Progenitor cell of endocrine pancreas (in vitro differentiated cells): ENCODE measurements at places on chromosomes 4 and X.

GRCh38 chrX:19515615-19516105 lies 352 bp upstream of the MAP3K15 start:
- peaks cover 8% of the 10 kb centered on the region for H3K4me1 ChIP-seq
- no peak for DNase-seq
- H3K4me3 ChIP-seq, result peak overlapping the region; percentile 52
- no peak overlapping the region for H3K27ac ChIP-seq
- peaks cover 19% of the 10 kb centered on the region for H3K27me3 ChIP-seq

DNA sequence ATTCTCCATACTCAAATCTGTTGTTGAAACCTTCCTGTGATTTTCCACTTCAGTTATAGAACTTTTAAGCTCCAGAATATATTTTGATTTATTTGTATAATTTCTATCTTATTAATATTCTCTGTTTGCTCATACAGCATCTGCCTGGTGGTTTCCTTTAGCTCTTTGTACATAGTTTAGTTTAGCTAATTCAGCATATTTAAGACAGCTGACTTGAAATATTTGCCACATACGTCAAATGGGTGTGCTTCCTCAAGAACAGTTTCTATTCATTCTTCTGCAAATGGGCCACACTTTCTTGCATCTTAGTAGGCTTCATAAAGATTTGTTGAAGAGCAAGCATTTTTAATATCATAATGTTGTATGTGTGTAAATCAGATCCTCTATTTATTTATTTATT lies 101.8 kb downstream of the MAGEC1 start:
- H3K4me1 ChIP-seq, result no peaks in the 10 kb centered on the region
- H3K27ac ChIP-seq, result no peak overlapping the region
- no peaks in the 10 kb centered on the region for H3K27me3 ChIP-seq
- H3K36me3 ChIP-seq, result no peaks in the 10 kb centered on the region
- no peak for DNase-seq
- H3K4me3 ChIP-seq, result no peak overlapping the region

GRCh38 chr4:69044247-69044646 lies 52.0 kb upstream of the UGT2B7 start:
- H3K27me3 ChIP-seq, result no peaks in the 10 kb centered on the region
- DNase-seq, result no peak
- no peak overlapping the region for H3K27ac ChIP-seq
- H3K36me3 ChIP-seq, result peaks cover 7% of the 10 kb centered on the region
- H3K4me3 ChIP-seq, result no peak overlapping the region

DNA sequence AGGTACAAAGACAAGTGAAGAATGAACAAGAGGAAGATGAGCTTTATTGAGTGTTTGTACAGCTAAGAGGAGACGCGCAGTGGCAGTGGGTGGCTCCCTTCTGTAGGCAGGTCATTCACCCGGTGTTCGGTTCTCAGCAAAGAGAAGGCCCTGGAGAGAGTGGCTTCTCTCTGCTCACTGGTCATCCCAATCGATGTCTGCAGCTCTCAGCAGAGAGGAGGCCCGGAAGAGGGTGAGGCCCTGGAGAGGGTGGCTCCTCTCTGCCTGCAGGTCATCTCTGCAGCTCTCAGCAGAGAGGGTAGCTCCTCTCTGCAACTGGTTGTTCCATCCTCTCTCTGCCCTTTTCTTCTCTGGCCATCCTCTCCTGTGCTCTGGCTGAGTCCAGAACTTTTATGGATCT lies 126.5 kb downstream of the UGT8 start:
- no peaks in the 10 kb centered on the region for H3K36me3 ChIP-seq
- H3K4me1 ChIP-seq, result peaks cover 8% of the 10 kb centered on the region
- no peak for DNase-seq
- no peak overlapping the region for H3K4me3 ChIP-seq
- no peaks in the 10 kb centered on the region for H3K27me3 ChIP-seq

DNA sequence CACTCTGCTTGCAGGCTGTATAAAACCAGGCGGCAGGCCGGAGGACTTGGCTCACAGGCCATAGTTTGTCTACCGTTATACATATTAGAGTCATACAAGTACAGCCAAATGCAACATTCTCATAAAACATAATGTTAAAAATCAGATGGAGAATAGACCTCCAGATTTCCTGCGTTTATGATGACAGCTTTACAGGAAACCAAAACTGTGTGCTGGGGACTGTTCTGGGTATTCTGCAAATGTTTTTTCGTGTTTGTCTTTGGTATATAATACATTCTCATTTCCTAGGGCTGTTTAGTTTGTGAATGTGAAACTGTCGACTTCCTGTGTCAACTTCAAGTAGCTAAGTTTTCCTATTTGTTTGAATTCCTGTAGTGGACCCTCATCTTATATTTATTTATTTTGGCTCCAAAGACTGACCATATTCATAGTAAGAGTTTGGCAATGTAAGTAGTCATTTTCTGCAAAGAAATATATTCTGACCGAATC lies 79.5 kb upstream of the FAM9C start:
- H3K4me1 ChIP-seq, result peaks cover 13% of the 10 kb centered on the region
- no peak for DNase-seq
- no peak overlapping the region for H3K4me3 ChIP-seq
- H3K27ac ChIP-seq, result no peak overlapping the region

GRCh38 chr4:159382856-159383561 lies 280.1 kb downstream of the RAPGEF2 start:
- H3K4me3 ChIP-seq, result no peak overlapping the region
- no peak overlapping the region for H3K27ac ChIP-seq
- H3K27me3 ChIP-seq, result no peaks in the 10 kb centered on the region

DNA sequence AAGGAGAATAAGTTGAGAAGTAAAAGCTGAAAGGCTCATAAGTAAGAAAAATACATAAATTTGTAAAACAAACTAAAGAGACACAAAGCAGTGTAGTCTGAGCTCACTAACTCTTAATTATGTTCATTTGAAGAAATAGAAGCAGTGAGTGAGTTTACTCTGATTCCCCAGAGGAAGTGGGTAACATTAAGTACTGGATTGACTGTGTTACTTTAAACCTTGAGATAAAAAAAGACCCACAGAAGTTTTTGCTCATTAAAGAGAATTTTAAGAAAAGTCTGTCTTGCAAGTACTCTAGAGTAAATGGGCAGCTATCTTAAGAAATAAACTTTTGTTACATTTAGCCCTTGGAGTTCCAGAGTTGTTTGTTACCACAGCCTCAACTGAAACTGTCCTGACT lies 2466.9 kb downstream of the PCDH7 start:
- H3K4me3 ChIP-seq, result no peak overlapping the region
- no peak for DNase-seq
- H3K27me3 ChIP-seq, result no peaks in the 10 kb centered on the region
- H3K4me1 ChIP-seq, result peaks cover 11% of the 10 kb centered on the region

- no peak overlapping the region for H3K27ac ChIP-seq
- peaks cover 2% of the 10 kb centered on the region for H3K36me3 ChIP-seq
- no peak for DNase-seq
- H3K4me3 ChIP-seq, result no peak overlapping the region
These were observed 585.0 kb downstream of the STPG2 start for GRCh38 chr4:97558204-97558778.

DNA sequence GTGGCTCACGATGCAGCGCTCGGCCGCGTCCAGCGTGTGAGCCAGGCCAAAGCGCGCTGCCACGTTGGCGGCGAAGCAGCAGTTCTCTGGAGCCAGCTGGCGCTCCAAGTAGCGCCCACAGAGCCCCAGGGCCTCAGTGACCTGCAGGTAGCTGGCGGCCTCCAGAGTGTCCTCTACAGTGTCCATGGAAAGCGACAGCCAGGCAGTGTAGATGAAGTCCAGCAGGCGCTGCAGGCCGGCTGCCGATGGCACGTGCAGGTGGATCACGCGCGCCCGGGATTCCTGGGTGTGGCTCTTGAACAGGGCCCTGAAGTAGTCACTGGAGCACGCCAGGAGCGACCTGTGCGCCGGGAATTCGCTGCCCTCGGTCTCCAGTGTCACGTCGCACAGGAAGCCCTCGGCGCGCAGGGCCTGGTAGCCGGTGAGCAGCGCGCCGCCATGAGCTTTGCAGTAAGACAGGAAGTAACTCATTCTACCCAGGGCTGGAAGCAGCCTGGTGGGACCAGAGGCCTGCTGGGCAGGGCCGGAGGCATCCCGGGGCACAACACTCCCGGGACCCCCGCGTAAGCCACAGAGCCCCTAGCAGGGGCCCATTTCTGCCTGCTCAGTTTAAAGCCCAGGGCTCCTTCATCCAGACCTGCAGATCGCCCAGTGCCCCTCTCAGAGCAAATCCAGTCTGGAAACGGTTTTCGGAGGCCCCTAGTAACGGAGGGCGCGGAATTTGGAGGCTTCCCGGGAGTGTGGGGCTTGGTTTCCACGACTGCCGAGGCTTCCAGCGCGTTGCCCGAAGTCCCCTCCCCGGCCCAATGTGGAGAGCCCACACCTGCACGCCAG lies 595 bp downstream of the KLHL34 start:
- H3K4me1 ChIP-seq, result no peaks in the 10 kb centered on the region
- no peak for DNase-seq
- H3K36me3 ChIP-seq, result peaks cover 14% of the 10 kb centered on the region
- no peaks in the 10 kb centered on the region for H3K27me3 ChIP-seq
- H3K4me3 ChIP-seq, result no peak overlapping the region

DNA sequence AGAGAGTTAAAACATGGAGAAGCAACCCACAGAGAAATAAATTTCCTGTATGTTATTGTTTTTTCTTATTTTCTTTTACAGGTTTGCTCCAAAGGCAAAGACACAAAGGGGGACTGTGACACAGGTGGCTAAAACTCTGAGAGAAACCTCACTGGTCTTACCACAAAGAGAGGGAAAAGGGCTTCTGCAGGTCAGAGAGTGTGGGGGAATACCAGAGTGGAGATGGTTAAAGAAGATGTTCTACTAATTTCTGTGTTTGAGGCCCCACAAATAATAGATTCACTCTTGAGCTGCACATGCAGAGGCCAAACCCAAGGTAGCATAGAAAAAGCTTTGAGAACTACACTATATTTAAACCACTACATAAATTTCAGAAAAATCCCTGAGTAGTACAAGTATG lies 151.3 kb downstream of the GABRA3 start:
- no peak overlapping the region for H3K4me3 ChIP-seq
- H3K4me1 ChIP-seq, result no peaks in the 10 kb centered on the region
- H3K27me3 ChIP-seq, result no peaks in the 10 kb centered on the region
- no peak for DNase-seq
- no peaks in the 10 kb centered on the region for H3K36me3 ChIP-seq

DNA sequence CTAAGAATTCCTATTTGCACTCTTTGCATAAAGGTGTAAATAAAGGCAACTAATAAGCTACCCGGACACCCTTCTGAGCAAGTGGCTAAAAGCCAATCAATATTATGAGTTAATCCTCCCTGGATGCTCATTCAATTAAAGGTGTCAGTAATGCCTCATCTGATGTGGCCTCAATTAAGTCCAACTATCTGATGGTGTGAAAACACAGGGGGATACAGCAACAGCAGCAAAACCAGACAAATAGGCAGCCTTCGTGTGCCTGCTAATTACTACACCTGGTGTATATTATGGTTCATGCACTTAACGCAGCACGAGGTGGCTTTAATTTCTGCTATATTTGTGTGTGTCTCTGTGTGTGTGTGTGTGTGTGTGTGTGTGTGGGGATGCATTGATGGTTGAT lies 244.4 kb downstream of the DCLK2 start:
- peaks cover 6% of the 10 kb centered on the region for H3K36me3 ChIP-seq
- no peak for DNase-seq
- H3K4me3 ChIP-seq, result no peak overlapping the region
- no peaks in the 10 kb centered on the region for H3K27me3 ChIP-seq
- no peak overlapping the region for H3K27ac ChIP-seq
- no peaks in the 10 kb centered on the region for H3K4me1 ChIP-seq

- DNase-seq, result no peak
- no peak overlapping the region for H3K4me3 ChIP-seq
- H3K4me1 ChIP-seq, result no peaks in the 10 kb centered on the region
- peaks cover 7% of the 10 kb centered on the region for H3K36me3 ChIP-seq
These were observed 11.0 kb downstream of the TRMT44 start for GRCh38 chr4:8451440-8452182.

GRCh38 chrX:10381193-10381592 lies 224.4 kb downstream of the CLCN4 start:
- no peaks in the 10 kb centered on the region for H3K4me1 ChIP-seq
- peaks cover 1% of the 10 kb centered on the region for H3K36me3 ChIP-seq
- DNase-seq, result no peak
- no peak overlapping the region for H3K27ac ChIP-seq
- H3K4me3 ChIP-seq, result no peak overlapping the region
- H3K27me3 ChIP-seq, result no peaks in the 10 kb centered on the region

GRCh38 chr4:181261279-181261678 lies 981.9 kb upstream of the TENM3 start:
- no peak for DNase-seq
- H3K4me3 ChIP-seq, result no peak overlapping the region
- no peak overlapping the region for H3K27ac ChIP-seq
- no peaks in the 10 kb centered on the region for H3K36me3 ChIP-seq
- H3K4me1 ChIP-seq, result peaks cover 8% of the 10 kb centered on the region

GRCh38 chr4:87180767-87181166 lies 39.7 kb downstream of the KLHL8 start:
- peaks cover 5% of the 10 kb centered on the region for H3K36me3 ChIP-seq
- DNase-seq, result no peak
- H3K27me3 ChIP-seq, result no peaks in the 10 kb centered on the region
- no peaks in the 10 kb centered on the region for H3K4me1 ChIP-seq
- no peak overlapping the region for H3K4me3 ChIP-seq

GRCh38 chrX:2176733-2177132 lies 324.0 kb downstream of the DHRSX start:
- H3K36me3 ChIP-seq, result peaks cover 12% of the 10 kb centered on the region
- no peak overlapping the region for H3K4me3 ChIP-seq
- H3K27me3 ChIP-seq, result no peaks in the 10 kb centered on the region
- H3K4me1 ChIP-seq, result no peaks in the 10 kb centered on the region
- no peak for DNase-seq
